Activated CD4-positive, alpha-beta T cell treated with anti-CD3 and anti-CD28 coated beads, Interleukin-2, Interleukin-6, amounts not matched to agents 100 ng/mL and 50 ng/mL, durations not matched to agents 16 hours and 8 hours (primary cell): ENCODE measurements at places on chromosomes 3 and 15.
A peak's percentile ranks its signal among the peaks of the same experiment; 100 is the strongest.

DNA sequence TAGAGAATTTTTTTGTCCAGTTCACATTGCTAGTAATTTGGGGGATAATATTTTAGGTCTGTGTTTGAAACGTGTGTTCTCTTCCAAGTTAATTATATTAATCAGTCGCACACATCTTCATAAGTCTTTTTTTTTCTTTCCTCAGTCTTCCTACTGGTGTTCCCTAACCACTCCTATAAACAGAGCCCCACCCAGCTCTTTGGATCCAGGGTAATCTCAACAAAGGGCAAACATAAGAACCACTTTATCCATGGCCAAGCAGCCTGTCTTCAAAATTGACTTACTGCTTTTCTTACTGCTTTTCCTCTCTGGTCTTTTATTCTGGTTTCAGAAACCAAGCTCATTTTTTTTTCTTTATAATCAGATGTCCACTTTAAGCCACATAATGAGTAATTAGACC, 266.8 kb upstream of the NECTIN3 start:
- DNase-seq: no peak

DNA sequence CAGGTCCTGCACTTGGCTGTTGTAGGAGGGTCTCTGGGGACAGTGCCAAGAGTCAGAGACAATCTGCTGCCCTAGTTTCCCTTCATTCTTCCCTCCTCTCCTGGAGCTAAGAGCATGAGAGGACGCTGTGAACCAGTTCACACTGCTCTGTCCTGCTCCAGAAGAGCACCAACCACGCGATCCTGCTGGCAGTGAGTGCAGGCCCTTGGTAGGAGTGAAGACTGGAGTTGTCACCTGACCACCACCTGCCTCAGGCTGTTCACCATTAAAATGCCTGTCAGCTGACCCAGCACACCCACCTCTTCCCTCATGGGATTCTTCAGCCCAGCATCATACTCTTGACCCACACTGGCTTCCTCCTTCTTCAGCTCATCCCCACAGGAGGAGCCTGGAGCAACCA, 2.9 kb downstream of the TM6SF1 start:
- DNase-seq: no peak

DNA sequence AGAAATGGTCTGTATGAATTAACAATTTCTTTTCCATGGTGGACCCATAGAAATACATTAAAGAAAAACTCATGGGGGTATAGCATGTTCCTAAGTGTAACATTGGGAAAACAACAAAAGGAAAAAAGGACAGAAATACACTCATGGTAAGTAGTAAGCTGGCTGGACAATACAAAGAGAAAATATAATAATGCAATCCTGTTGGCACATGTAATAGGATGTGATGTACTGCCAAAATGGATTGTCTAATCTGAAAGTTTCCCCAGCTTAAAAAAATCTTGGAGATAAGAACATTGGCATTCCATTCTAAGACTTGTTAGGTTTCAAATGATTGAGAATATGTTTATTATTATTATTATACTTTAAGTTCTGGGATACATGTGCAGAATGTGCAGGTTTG, 128.1 kb downstream of the MBNL1 start:
- DNase-seq: no peak

DNA sequence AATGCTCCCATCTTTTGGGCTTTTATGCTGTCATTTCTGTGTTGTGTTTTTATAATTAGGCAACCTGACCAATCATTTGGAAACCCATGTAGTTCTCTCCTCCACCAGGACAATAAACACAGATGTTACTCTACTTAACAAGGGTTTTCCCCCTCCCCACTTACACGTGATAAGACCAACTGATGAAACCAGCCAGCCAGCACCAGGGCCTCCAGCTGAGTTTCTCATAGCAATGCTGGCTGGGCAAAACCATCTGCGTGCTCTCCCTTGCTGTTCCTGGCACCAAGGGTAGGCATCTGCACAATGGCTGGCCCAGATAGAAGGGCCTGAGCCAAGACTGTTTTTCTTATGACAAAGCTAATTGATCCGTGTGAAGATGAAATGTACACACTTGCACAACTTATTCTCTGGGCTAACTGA, 310.4 kb downstream of the PLCL2 start:
- peak; percentile 71 for DNase-seq

DNA sequence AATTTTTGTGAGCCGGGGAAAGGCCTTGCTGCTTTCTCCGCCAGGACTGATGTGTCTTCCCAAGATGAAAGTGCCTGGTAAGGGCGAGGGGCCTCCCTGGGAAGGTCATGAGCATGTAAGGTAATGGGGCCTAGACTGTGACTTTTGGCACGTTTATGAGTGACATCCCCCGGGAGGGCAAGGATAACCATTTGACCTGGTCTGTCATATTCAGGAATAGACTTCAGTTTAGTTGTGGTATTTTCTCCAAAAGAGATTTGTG, 631 bp upstream of the CNBP start:
- DNase-seq: peak; percentile 48

- DNase-seq: no peak
These were observed 323.2 kb upstream of the TPM1 start for GRCh38 chr15:62719316-62719715.

- DNase-seq: no peak
These were observed 908.4 kb downstream of the EPHA3 start for GRCh38 chr3:90015688-90016356.

GRCh38 chr3:11199902-11200845, 45.9 kb downstream of the HRH1 start:
- DNase-seq: no peak

GRCh38 chr3:39296197-39297077, 16.6 kb upstream of the CX3CR1 start:
- DNase-seq: no peak

- no peak for DNase-seq
These were observed 62.4 kb downstream of the CD200 start for GRCh38 chr3:112395181-112395895.

DNA sequence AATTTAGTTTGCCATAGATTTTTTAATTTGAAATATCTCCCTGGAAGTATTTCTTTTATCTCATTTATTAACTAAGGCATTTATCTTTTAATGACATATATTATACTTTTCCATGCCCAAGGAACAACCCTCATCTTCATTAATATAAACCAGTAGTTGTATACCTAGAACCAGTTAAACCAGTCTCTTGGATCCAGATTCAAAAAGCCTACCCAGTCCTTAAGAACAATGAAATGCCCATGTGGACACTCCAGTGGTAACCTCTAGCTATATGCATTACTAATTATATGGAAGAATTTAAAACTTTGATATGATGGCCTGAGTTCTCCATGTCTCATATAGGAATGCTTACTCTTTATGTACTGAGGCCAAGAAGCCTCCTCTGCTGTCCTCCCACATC, 4.8 kb downstream of the SIDT1 start:
- DNase-seq: no peak

GRCh38 chr3:49279376-49279775, 2.3 kb upstream of the C3orf62 start:
- DNase-seq: no peak

GRCh38 chr15:36643551-36643950, 64.1 kb downstream of the CDIN1 start:
- DNase-seq: no peak

GRCh38 chr3:190566043-190566933, 52.4 kb downstream of the IL1RAP start:
- peak; percentile 92 for DNase-seq

DNA sequence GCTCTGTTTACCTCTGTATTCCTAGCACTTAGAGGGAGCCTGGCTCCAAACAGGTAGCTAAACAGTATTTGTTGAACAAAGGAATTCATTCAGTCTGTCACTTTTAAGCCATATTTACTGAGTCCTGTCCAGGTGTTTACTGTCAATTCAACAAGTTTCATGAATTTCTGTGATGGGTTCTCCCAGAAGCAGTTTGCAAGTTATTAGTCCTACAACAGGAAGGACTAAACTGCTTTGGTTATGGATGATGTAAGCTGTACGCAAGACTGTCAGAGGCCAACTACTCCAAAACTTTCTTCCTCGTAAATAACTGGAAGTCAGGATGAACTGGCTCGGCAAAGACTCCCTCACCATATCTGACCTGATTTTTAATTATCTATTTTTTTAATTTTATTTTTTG, 25.1 kb downstream of the STIMATE start:
- no peak for DNase-seq

- no peak for DNase-seq
These were observed 189.5 kb downstream of the NLGN1 start for GRCh38 chr3:173587055-173587454.

GRCh38 chr3:133069556-133070286, 31.5 kb downstream of the TMEM108 start:
- no peak for DNase-seq

DNA sequence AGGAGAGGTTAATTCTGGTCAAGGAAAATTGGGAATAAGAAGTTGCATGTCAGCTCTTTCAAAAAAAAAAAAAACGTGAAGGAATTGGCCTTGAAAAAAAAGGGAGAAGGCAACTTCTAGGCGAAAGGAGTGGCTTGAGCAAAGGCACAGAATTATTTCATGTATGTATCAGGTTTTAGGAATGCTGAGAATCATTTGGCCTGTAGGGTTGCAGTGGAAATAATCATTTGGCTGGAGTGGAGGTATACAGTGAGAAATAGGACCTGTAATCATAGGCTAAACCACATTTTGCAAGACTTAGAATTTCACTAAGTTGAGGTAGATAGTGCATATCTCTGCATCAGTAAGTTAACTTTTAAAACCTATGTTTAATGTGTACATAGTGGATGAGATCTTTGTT, 54.9 kb downstream of the EPHA6 start:
- no peak for DNase-seq

DNA sequence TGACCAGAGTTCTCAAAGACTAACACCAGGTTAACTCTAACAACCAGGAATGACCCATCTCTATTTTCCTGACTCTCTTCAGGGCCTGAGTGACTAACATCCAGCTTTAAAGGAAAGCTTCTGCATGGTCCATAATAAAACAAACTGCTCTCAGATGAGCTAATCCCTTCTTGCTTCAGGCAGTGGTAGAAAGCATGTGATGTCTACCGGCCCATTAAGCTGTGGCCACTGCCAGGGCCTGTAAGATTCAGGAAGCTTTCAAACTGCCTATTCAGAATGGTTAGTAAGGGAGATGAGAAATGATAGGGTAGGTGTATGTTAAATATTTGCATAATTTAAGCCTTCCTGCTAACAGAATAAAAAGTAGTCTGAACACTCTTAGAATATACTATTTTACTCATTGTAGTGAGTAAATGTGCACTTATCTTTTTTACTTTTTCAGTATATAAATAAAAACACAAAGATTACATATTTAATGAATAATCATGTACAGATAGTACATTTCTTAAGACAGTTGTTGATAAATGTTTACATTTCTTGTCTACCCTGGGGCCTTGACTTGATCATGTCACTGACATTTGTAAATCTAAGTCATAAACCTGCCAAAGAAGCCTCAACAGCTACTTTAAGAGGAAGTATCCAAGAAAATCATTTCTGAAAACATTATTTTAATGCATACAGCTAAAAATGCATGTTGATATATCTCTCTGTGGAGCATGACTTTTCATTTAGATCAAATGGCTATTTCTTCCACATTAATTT, 222.0 kb downstream of the MCTP2 start:
- DNase-seq: no peak

DNA sequence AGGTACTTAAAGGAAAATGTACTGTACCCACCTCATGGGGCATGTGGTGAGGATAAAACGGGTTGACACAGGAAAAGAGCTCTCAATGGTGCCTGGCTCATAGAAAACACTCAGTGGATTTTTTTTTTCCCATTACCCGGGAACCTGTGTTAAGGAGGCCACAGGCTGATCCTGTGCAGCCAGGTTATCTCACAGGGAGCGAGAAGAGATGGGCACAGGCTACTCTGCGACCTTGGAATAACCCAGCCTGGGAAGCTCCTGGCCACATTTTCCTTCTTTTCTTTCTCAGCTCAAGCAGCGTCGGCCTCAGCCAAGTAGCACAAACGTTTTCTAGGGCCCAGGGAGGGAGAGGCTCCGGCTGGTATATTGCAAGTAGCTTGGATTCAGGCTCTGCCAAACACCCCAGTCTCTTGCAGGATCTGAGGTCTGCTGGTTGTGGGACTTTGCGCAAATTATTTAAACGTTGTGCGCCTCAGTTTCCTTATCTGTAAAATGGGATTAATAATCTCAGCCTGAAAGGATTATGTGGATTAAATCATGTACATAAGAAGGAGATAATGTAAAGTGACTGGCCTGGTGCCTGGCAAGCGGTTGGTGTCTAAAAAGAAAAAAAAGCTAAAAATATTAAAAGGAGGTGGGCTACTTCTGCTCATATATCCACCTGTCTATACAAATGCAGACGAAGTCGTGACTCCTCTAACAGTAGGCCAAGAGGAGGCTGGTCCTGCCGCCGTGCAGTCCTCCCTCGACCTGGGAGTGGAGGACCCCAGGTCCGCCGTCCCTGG, 2.2 kb downstream of the FURIN start:
- DNase-seq: peak; percentile 44

DNA sequence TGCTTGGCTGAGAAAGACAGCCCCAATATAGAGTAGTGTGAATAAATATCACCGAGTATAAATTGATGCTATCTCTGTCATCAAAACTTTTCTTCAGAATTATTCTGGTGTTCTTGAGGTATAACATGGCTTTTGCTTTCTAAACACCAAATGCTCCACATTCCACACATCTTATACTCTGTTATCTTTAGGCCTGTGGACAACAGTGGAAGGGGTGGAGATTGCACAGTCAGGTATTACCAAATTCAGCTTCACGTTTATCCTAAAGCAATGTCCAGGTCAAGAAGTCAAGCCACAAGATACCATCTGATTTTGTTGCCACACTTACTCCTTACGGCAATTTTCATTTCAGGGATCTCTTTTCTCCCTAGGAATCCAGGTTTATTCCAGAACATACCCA, 394.8 kb downstream of the SI start:
- DNase-seq: no peak

DNA sequence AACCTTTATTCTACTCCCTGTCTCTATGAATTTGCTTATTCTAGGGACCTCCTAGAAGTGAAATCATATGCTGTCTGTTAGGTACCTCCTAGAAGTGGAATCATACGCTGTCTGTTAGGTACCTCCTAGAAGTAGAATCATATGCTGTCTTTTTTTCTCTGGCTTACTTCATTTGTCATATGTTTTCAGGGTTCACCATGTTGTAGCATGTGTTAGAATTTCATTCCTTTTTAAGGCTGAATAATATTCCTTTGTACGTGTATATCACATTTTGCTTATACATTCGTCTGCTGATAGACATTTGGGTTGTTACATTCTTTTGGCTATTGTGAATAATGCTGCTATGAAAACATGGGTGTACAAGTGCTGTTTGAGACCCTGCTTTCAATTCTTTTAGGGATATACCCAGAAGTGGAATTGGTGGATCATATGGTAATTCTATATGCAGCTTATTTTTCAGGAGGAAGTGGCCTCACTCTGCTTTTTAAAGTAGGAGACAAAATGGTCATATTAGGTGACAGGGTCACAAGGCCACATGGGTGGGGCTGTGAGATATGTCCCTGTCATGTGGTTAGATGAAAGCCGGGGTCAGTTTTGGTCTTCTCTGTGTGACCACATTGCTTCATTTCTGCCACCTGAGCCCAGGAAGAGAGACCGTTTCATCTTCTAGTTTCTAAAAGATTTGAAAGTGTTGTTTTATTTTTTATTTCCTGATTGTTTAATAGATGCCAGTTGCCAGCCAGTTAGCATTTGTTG, 76.7 kb downstream of the FLNB start:
- no peak for DNase-seq
